ENCODE measurements at places on chromosomes 1 and 21.

DNA sequence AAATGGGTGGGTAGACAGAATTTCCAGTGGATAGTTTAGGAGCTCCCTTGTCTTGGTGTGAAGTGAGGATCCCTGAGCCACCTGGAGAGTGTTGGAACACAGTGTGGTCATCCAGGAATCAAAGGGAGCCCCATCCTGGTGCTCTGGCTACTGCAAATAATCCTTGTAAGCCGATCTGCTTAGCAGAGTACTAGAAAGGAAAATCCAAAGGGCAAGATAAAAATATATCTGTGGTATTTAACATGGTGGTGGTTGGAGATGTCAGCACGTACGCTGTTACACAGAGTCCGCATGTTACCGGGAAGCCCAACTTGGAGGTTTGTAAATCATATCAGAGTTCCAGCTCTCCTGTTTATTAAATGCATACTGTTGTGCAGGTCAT, 39.0 kb downstream of the VANGL1 start:
- no peak for DNase-seq

GRCh38 chr21:43825936-43826622, 36.7 kb downstream of the RRP1 start:
- DNase-seq: no peak

GRCh38 chr1:224733027-224733911, 117.2 kb downstream of the CNIH3 start:
- DNase-seq: no peak

DNA sequence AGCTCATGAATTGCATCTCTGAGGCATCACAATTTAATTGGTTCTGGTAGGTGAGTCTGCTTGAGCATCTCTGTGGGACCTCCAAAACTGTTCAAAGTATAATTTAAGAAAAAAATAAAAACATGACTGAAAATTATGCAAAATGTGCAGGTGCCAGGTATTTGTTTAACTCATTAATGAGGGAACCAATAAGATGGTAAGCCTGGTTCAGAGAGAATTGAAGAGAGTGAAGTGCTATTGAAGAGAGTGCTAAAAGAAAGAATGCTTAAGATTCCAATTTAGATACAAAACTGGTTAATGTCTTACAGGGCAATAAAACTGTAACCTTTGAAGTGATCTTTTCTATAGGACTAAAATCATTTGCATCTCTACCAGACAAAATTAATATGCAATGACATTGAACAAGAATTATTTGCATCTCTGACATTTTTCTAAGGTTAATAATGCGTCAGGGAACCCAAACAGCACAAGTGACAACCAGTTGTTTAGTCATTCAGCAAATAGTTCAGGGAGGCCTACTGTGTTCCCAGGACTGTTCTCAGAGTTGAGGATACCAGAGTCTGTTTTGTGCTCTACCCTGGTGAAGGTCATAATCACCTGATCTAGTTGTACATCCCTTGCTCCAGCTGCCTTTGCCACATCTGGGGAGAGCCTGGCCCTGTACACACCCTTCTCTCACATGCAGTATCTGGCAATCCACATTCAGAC, 183.5 kb downstream of the PATJ start:
- no peak for DNase-seq

- no peak for DNase-seq
Measured at GRCh38 chr1:160454371-160455152, 54.2 kb downstream of the VANGL2 start.

GRCh38 chr1:118185084-118185832, at the start of gene SPAG17:
Gene SPAG17 (minus strand): TSS chr1:118185228. CDS start chr1:118185157, 71 bp downstream.
- peak; percentile 88 for DNase-seq

DNA sequence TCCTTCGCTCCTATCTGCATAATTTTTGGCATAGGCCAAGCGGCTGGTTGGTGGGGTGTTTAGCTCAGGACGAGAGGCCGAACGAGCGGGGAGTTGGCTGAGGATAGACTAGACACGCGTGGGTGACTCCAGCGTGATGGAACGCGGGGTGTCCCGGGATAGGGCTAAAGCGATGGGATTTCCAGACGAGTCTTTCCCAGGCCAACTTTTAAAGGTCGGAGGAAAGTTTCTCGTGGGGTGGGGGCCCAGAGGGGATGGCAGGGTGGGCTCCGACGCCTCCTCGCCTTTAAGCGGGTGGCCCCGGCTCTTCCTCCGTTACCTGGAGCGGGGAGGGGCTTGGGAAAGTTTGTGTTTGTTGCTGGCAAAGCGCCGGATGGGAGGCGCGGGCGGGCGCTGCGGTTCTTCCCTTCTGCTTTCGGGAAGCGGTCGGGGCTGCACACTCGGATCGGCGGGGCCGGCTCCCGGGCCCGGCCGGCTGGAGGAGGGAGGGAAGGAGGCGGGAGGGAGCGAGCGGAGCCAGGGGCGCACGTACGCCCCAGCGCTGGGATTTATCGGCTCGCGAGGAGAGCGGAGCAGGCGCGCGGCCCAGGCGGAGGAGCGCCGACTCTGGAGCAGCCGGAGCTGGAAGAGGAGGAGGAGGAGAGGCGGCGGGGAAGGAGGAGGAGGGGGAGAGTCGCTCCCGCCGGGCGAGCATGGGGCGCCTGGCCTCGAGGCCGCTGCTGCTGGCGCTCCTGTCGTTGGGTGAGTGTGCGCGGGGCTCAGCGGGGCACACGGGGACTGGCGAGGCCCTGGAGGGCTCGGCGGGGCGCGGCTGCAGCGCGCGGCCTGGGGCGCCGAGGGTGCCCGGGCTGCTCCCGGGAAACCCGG, at the start of gene PTGFRN:
Gene PTGFRN, plus strand, starts transcription at position 405 of the 867 bp plus-strand sequence. Its CDS starts 288 bp downstream, at position 693.
- DNase-seq: peak; percentile 54

DNA sequence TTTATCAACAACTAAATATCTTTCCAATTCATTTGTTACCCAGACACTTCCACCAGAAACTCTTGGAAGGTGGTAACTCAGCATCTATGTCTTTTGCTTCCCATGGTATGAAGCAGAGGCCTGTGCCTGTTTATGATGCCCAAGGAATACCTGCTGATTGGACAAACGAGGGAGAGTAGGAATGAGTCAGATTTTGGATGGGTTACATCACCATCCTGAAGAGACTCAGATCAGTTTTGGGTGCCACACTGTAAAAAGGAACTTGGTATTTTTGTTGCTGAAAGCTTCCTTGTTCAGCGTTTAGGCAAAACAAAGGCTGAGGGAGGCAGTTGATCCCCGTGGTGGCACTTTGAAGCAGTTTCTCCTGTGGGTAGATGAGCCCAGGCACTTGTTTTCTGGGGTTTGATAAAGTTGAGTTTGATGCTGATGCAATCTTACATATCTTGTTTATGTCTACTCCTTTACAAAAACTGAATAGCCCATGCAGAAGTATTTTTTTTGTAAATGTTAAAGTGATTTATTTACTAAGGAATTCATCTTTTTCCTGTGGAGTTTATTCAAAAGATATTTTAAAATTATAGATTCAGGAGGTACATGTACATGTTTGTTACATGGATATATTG, 26.7 kb upstream of the CYP4X1 start:
- no peak for DNase-seq

DNA sequence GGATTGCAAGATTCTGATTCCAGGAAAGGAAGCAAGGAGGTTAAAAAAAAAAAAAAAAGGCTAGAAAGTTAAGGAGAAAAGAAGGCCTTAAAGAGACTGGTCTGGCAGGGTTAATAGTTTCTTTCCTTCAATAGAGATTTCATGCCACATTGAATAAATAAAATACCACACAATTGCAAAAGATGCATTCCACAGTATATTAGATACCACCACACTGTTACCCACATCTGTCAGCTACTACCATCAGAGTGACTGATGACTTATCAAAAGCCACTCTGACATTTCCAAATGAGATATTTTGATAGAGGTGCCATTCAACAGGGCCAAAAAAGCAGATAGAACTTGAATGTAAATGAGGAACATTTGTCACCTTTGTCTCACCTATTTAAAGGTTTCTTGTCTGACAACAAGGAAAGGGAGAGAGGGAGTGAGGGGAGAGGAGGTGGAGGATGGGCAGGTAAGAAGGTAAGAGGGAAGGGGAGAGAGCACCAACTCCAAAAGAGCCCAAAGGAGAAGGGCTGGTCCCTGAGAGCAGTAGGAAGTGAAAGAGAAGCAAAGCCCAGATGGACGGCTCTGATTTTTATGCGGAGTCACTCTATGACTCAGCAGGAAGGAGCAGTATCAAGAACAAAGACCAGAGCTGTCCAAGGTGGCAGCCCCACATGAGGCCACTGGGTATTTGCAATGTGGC, 38.3 kb downstream of the LRRN2 start:
- peak; percentile 23 for DNase-seq

GRCh38 chr1:16243215-16243610, 6.2 kb upstream of the CPLANE2 start:
- DNase-seq: no peak

DNA sequence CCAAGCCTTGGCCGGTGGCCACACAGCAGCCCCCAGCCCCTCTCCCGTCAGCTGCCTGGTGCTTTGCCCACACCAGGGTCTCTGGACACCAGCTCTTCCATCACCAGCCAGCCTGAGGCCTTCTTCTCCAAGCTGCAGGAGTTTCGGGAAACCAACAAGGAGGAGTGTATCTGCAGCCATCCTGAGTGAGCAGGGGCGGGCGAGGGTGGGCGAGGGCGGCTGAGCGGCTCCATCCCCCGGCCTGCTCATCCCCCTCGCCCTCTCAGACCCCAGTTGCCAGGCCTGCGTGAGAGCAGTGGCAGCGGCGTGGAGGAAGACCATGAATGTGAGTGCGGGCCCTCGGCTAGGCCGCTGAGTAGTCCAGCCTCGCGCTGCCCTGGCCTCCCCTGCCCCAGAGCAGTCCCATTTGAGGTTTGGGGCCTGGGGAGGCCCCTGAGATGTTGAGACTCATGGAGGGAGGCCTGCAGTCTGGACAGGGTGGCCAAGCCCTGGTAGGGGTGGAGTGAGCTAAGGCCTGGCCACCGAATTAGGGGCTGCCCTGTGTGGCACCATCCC, 9.7 kb downstream of the MIIP start:
- no peak for DNase-seq

DNA sequence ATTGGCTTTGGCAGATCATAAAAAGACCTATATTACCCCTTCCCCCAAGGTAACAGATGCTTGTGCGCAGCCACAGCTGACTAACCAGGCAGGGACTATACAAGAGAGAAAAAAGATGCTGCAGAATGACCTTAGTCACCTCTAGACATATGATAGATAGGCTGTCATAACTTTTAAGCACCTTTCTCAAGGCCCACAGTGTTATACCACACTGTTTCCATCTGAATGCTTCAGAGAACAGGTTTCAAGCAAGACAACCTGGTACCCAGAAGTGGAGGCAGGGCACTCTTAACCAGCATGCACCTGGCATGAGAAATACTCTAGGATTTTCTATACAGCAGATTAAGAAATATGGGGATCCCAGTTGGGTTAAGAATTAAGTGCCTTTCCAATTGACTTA, 12.8 kb upstream of the OVAAL start:
- DNase-seq: no peak

DNA sequence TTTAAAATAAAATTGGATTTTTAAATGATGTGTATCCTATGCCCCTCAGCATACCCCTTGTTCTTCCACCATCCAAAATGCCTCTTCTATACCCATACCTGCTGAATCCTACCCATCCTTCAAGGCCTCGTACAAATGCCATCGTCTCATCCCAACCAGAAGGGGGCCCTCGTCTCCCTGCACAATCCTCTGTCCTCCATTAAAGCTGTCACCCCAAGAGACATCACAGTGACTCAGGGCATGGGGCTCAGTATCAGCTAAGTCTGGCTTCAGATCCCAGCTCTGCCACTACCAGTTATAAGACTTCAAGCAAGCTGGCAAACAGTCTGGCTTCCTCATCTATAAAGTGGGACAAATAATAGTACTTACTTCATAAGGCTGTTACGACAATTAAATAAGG, 23.8 kb downstream of the IGFN1 start:
- no peak for DNase-seq

DNA sequence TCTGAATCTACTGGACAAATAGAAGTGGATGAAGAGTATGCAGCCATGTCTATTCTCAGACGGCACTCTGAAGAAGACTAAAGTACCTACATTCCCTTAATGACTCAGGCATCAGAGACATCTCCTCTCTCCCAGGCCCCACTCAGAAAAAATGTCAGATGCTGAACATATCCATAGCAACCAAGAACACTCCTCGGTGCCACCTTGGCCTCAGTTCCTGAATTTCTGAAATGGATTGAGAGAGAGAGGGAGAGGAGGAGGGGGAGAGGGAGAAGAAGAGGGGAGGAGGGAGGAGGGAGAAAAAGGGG, 16.0 kb upstream of the OVAAL start:
- no peak for DNase-seq

- DNase-seq: no peak
Measured at GRCh38 chr1:31637915-31638673, 6.6 kb downstream of the PEF1 start.

DNA sequence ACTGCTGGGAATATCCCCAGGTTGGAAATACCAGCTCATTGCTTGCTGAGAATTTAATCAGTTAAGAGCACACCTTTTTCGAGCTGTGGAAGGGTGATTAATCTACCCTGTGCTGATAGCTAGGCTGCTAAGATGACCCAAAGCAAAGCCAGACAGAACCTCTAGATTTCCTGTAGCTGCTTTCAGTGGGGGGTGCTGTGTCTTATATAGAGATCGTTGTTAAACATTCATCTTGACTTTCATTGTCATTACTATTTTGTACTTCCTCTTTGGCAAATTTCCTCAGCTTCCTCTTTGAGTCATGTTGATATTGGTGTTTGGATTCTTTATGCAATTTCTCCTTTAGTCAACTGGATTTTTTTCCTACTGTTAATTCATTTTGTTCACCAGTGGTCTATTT, 155.3 kb downstream of the DISC1 start:
- DNase-seq: no peak

- no peak for DNase-seq
Measured at GRCh38 chr1:111695801-111696200, 43.4 kb downstream of the INKA2 start.

GRCh38 chr1:219488275-219488674, 124.6 kb downstream of the ZC3H11B start:
- DNase-seq: no peak

DNA sequence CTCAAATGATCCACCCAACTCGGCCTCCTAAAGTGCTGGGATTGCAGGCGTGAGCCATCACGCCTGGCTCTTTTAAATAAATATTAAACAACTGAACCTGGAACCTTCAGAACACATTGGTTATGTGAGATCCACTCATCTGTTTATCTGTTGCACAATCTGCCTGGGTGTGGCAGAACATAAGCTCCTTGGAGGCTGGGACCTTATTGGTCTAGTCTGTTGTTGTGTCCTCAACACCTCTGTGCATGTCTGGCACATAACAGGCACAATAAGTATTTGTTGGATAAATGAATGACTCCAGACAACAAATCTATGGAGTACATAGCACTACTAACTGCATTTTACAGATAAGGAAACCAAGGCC, 4.1 kb upstream of the NBL1 start:
- DNase-seq: no peak

- no peak for DNase-seq
Measured at GRCh38 chr21:16535626-16536025, 805.8 kb downstream of the USP25 start.

GRCh38 chr1:53826367-53826766, 11.7 kb downstream of the NDC1 start:
- DNase-seq: no peak

- DNase-seq: no peak
Measured at GRCh38 chr1:202834771-202835547, 24.2 kb downstream of the PCAT6 start.

DNA sequence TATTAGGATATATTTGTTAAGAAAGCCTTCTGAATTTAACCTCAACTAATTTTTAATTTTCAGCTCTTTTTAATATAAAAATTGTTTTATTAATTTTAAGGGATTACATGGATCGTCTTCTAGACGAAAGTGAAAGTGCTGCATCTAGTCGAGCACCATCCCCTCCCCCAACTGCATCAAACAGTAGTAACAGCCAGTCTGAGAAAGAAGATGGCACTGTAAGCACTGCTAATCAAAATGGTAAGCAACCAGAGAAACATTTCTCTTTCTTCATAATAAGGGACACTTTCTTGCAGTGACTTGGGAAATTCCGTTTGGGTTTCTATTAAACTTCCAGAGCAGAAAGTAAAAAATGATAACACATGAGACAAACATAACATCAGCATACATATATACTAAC, 56.9 kb downstream of the MIER1 start:
- DNase-seq: no peak
